NT2/D1 (cell line): ENCODE measurements at places on chromosomes 6 and 20.

DNA sequence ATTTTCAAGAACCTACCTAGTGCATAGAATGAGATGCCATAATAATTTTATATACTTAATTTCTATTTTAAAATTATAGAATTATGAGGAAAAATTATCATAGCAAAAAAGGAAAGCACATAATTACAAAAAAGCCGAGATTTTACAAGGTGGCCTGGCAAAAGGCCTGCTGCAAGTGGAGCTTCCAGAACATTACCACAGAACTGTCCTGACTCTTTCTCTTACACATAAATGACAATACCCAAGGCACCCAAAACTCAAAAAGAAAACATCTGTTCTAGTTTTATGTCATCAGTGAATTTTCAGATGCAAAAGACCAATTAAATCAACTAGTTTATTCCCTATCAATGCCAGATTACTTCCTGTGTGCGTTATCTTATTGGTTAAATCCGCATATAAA, 74.2 kb downstream of the FILIP1 start:
- no peak for DNase-seq

DNA sequence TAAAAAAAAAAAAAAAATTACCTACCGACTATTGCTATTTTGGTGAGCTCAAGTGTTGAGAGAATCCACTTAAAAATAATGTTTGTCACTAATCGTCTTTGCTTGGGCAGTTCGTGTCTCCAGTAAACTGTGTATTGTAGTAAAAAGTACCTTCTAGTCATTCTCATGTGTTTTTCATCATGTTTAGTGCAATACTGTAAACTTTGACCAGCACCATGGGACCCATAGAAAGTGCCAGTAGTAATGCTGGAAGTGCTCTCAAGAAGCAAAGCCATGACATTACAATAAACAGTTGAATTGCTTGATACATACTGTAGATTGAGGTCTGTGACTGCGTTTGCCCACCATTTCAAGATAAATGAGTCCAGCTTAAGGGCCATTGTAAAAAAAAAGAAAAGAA, 395.2 kb downstream of the BCKDHB start:
- no peak for DNase-seq

DNA sequence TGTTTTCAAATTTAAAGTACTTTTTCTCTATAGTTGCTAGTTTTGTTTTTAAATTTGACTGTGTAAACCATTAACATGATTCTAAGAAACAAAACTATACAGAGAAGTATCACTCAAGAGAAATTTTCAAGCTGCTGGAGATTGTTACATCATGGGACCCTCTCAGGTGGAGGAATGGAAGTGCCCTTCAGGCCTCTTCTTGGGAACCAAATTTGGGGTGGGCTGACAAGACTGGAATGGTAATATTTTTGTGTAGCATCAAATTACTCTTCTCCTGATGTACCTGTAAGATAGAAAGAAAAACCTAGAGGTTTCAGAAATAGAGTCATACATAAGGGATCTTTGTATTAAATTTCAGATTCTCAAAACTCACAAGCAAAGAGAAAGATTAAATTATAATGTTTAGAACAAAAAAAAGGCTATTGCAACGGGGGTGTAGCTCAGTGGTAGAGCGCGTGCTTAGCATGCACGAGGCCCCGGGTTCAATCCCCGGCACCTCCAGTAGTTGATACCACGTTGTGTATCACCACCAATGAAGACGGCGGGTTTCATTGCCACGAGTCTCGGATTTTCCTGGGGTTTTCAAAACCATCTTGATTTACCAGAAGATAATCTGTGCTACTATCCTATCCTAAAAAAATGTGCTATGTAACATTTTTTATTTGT, 193.7 kb downstream of the GPX5 start:
- no peak for DNase-seq

GRCh38 chr20:48217190-48217589, 431.9 kb upstream of the SULF2 start:
- DNase-seq, result no peak

- DNase-seq, result no peak
Measured at GRCh38 chr6:1020837-1021236, 291.1 kb upstream of the FOXQ1 start.

GRCh38 chr6:74181471-74181870, 485.5 kb downstream of the CD109 start:
- no peak for DNase-seq

GRCh38 chr20:46022411-46023147, 6.4 kb upstream of the SLC12A5 start:
- DNase-seq, result no peak
